Sigmoid colon (tissue), 7 donors: ENCODE measurements at places on chromosomes 4 and X. TPM values are rescaled to one million over a fixed set of nuclear protein-coding genes. Genes with fewer than 3 reads are reported as not detected.
A peak's percentile ranks its signal among the peaks of the same experiment; 100 is the strongest.

DNA sequence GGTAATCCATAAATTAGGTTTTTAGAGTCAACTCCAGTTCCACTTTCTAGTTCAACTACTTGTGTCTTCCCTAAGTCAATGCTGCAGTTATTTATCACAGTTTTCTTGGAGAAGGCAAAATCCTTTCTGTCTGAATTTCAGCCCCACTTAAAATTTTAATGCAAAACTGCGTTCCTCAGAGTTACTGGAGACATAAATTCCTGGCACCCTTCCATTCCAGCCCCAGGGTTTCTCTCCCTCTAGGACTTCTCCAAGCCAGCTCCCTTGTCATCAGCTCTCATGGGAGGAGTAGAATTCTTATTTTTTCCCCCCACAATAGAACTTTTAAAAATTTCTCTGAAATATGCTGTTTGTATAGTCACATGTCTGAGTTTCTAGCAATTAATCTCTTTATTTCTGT is 50.6 kb upstream of the PHOX2B start:
- H3K4me3 ChIP-seq = no peak overlapping the region
- H3K27me3 ChIP-seq = no peaks in the 10 kb centered on the region
- H3K27ac ChIP-seq = no peak overlapping the region
- H3K4me1 ChIP-seq = no peaks in the 10 kb centered on the region
- no peaks in the 10 kb centered on the region for H3K36me3 ChIP-seq
- no peak for DNase-seq

DNA sequence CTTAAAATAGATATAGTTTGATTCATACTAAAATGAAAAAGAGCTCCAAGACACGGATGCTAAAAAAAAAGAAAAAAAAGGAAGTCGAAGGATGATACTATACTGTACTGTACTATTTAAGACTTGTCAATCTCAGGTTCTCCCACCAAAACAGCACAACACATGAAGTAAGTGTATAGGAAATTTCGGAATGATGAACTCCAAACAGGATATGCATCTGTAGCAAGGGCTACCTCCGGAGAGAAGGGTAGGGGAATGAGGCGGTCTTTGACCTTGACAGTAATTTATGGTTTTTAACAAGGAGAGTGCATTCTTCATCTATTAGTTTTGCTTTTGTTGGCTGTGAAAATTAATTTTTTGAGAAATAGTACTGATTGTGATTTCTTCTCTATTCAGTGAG is 541 bp upstream of the FIP1L1 start:
- H3K4me3 ChIP-seq = peak overlapping the region; percentile 90
- DNase-seq = no peak

GRPR gene
- polyA plus RNA-seq = not detected

DNA sequence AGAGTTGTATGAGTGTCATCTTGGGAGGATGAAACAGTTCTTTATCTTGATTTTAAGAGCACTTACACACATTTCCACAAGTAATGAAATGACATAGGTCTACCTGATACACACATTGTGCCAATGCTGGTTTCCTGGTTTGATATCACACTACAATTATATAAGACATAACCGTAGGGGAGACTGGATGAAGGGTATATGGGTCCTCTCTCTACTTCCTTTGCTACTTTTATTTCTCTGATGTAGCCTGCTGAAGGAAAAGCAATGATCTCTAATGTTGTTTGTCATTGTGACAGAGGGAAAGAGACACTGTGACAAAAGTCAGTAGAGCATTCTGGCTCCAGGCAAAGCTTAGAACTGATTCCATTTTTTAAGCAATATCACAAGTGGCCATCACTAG is 238.0 kb downstream of the PDGFC start:
- no peak for DNase-seq
- no peak overlapping the region for H3K4me3 ChIP-seq
- H3K4me1 ChIP-seq = no peaks in the 10 kb centered on the region
- H3K27ac ChIP-seq = no peak overlapping the region
- H3K27me3 ChIP-seq = no peaks in the 10 kb centered on the region

- H3K36me3 ChIP-seq = no peaks in the 10 kb centered on the region
- H3K27me3 ChIP-seq = no peaks in the 10 kb centered on the region
- no peaks in the 10 kb centered on the region for H3K4me1 ChIP-seq
These were observed 841 bp downstream of the ACOT9 start for GRCh38 chrX:23742174-23742696.

DNA sequence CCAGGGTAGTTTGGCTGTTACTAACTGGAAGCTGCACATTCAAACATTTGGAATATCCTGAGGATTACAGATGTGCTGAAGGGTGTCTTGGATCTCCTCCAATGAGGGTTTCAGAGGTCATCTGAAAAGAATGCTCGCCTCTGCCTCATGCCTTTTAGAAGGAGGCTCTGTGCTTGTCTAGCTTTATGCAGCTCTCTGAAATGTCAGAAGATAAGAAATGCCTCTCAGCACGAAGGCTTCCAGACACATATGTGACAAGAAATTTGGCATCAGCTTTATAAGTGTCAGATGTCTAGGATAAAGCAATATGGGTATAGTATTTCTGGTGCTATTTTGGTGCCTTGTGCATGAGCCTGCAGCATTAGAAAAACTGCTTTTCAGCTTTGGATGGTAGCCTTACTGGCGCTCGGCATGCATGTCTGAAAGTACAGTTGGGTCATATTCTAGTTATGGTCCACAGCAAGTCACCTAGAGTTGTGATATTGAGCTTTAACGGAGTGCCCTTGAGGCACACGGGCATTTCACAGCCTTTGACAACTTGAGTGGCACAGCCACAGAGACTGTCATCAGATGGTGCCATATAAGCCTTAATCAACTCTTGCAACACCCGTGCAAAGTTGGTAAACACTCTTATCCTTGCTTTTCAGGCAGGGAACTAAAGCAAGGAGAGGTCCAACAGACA is 70.8 kb upstream of the PGRMC2 start:
- DNase-seq = no peak
- no peak overlapping the region for H3K27ac ChIP-seq
- no peaks in the 10 kb centered on the region for H3K4me1 ChIP-seq
- no peaks in the 10 kb centered on the region for H3K36me3 ChIP-seq

RAB39B gene
- not detected for polyA plus RNA-seq

DNA sequence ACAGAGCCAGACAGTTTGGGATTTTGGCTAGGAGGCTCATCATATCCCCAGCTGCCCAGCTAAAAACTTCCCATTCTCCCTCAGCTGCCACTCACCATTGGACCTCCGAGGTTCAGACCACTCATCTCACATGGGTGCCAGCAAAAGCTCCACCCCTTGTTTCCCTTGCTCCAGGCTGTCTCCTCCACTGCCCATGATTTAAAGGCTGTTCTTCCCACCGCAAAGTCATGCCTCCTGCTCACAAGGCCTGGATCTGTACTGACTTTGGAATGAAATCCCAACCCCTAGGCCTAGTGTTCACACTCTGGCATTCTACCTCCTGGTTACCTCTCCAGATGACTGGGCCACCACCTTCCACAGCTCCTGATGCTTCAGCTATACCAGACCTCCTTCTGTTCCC is 142.2 kb upstream of the EOLA2 start:
- H3K4me3 ChIP-seq = no peak overlapping the region
- H3K27me3 ChIP-seq = no peaks in the 10 kb centered on the region
- no peaks in the 10 kb centered on the region for H3K4me1 ChIP-seq
- no peak overlapping the region for H3K27ac ChIP-seq
